ENCODE measurements at places on chromosomes 5 and 9.

GRCh38 chr5:88394536-88395175, 126.0 kb upstream of the TMEM161B start:
- no peak for DNase-seq

DNA sequence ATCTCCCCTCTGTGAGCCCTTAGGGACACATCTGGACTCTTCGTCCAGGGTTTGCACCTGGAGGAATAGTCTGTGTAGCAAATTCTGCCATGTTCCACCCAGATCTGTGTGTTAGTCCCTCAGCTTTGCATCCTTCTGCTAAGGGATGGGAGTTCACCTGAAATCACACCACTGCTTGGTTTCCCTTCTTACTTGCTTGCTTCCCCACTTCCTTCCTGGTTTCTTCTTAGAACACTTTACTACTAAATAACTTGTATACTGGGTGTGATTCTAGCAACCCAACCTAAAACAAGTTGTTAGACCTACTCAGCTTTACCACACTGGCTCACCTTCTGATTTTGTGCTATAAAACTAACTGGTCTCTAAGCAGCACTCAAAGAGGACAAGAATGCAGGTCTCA, 202.6 kb upstream of the MAP3K1 start:
- no peak for DNase-seq

DNA sequence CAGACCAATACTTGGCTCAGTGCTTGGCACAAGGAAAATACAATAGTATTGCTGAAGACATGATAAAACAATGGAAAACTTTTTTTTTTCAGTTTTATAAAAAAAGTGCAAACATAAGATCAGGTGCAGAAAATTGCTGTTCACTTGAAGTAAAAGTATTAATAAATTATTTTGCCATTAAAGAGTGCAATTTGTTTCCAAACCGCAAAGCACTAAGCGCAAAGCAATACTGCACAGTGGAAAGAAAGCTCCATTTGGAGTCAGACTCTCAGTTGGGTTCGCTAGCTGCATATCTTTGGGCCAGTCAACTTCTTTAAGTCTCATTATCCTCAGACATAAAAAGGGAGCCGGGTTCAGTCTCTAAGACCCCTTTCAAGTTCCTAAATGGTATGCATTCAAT, 45.8 kb downstream of the MEF2C start:
- DNase-seq: no peak

GRCh38 chr5:74624931-74625505, 15.5 kb downstream of the ENC1 start:
- DNase-seq: no peak

DNA sequence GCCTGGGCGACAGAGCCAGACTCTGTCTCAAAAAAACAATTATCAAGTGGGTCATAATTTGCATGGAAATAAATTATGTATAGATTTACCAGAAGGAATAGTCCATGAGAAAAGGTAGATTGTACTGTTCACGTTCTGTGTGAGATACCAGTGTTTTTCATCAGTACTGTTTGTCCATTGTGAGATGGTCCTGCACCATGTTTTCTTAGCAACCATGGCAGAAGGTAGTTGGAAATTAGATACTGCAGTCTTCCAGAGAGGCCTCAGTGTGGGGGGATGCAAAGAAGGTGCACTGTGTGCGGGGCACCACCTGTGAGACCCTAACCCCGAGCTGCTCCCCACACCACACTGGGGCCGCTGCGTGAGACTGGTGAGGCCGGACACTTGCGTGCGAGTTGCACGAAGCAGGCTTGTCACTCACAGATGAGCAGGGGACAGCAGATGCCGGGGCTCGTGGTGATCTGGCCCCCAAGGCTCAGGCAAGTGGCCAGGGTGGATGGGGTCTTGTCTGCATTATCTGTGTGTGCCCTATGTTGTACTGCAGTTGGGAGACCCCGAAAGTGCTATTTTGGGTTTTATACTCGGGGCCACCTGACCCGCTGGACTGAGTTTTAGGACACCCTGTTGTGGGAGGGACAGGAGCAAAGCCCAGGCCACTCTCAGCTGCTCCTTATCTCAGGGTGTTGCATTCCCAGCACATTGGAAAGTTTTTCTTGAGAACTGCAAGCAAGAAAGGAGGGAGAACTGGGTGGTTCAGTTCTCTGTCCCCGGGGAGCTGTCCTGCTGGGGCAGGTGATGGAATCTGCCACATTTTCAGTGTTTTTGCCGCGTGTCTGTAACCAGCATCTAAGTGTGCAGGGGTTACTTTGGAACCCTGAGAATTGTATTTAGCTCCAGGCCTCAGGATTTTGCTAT, 61.9 kb downstream of the EHMT1 start:
- DNase-seq: peak; percentile 56

- no peak for DNase-seq
Observed at GRCh38 chr5:92885950-92886349, 695.1 kb downstream of the NR2F1-AS1 start.

GRCh38 chr9:112020680-112021596, 124.3 kb downstream of the UGCG start:
- DNase-seq: no peak
